ENCODE measurements at places on chromosomes 5 and 9. TPM values are rescaled to one million over a fixed set of nuclear protein-coding genes. Genes with fewer than 3 reads are reported as not detected.

GRCh38 chr9:79120941-79121340, 450.8 kb upstream of the TLE4 start:
- no peaks in the 10 kb centered on the region for H3K27me3 ChIP-seq
- no peak overlapping the region for H3K27ac ChIP-seq
- no peak overlapping the region for H3K4me3 ChIP-seq
- H3K4me1 ChIP-seq: no peaks in the 10 kb centered on the region
- no peak for DNase-seq
- H3K36me3 ChIP-seq: no peaks in the 10 kb centered on the region

- peaks cover 51% of the 10 kb centered on the region for H3K4me1 ChIP-seq
- no peak for DNase-seq
- H3K27ac ChIP-seq: peak overlapping the region; percentile 24
- no peaks in the 10 kb centered on the region for H3K27me3 ChIP-seq
- H3K36me3 ChIP-seq: peaks cover 18% of the 10 kb centered on the region
Observed at GRCh38 chr5:39019254-39019653, 54.9 kb downstream of the RICTOR start.

GRCh38 chr5:142356349-142356715, 31.5 kb upstream of the SPRY4 start:
- H3K36me3 ChIP-seq: no peaks in the 10 kb centered on the region
- peaks cover 8% of the 10 kb centered on the region for H3K27me3 ChIP-seq
- H3K4me1 ChIP-seq: peaks cover 10% of the 10 kb centered on the region
- peak overlapping the region; percentile 86 for H3K27ac ChIP-seq
- no peak for DNase-seq

- no peak for DNase-seq
- H3K36me3 ChIP-seq: no peaks in the 10 kb centered on the region
- no peaks in the 10 kb centered on the region for H3K27me3 ChIP-seq
Observed at GRCh38 chr9:123926941-123927340, 3.0 kb downstream of the DENND1A start.

GRCh38 chr9:135907006-135907430, 328 bp downstream of the CAMSAP1 start:
- peak overlapping the region; percentile 81 for H3K27ac ChIP-seq
- no peaks in the 10 kb centered on the region for H3K36me3 ChIP-seq
- H3K4me1 ChIP-seq: peaks cover 55% of the 10 kb centered on the region
- H3K4me3 ChIP-seq: peak overlapping the region; percentile 81
- no peaks in the 10 kb centered on the region for H3K27me3 ChIP-seq
- no peak for DNase-seq

GRCh38 chr5:139063664-139064054, 134.5 kb downstream of the SIL1 start:
- peaks cover 54% of the 10 kb centered on the region for H3K4me1 ChIP-seq
- DNase-seq: no peak
- no peaks in the 10 kb centered on the region for H3K27me3 ChIP-seq
- no peak overlapping the region for H3K4me3 ChIP-seq
- H3K27ac ChIP-seq: no peak overlapping the region
- H3K36me3 ChIP-seq: no peaks in the 10 kb centered on the region

- no peak overlapping the region for H3K27ac ChIP-seq
- no peaks in the 10 kb centered on the region for H3K27me3 ChIP-seq
- no peak overlapping the region for H3K4me3 ChIP-seq
- H3K36me3 ChIP-seq: no peaks in the 10 kb centered on the region
- no peak for DNase-seq
Observed at GRCh38 chr5:14983666-14984441, 112.3 kb upstream of the ANKH start.

DNA sequence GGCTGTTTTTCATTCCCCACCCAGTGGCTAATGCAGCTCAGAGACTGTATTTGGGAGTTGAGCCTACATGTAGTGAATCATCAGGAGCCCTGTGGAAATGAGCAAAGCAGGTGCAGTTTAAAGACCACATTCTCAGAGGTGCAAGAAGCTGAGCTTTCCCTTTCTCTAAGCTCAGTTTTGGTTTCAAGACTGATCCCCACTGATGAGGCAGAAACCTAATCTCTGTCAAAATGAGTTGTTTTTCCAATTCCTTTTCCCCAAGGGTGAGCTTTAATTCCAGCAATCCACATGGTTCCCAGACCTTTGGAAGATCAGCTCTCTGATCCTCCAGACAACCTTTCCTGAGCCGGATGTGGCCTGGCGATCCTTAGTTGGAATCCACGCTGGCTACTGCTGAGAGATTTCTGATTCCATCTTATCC, 420.5 kb downstream of the EBF1 start:
- no peak overlapping the region for H3K27ac ChIP-seq
- no peaks in the 10 kb centered on the region for H3K27me3 ChIP-seq
- DNase-seq: no peak
- no peaks in the 10 kb centered on the region for H3K4me1 ChIP-seq
- H3K4me3 ChIP-seq: no peak overlapping the region

DNA sequence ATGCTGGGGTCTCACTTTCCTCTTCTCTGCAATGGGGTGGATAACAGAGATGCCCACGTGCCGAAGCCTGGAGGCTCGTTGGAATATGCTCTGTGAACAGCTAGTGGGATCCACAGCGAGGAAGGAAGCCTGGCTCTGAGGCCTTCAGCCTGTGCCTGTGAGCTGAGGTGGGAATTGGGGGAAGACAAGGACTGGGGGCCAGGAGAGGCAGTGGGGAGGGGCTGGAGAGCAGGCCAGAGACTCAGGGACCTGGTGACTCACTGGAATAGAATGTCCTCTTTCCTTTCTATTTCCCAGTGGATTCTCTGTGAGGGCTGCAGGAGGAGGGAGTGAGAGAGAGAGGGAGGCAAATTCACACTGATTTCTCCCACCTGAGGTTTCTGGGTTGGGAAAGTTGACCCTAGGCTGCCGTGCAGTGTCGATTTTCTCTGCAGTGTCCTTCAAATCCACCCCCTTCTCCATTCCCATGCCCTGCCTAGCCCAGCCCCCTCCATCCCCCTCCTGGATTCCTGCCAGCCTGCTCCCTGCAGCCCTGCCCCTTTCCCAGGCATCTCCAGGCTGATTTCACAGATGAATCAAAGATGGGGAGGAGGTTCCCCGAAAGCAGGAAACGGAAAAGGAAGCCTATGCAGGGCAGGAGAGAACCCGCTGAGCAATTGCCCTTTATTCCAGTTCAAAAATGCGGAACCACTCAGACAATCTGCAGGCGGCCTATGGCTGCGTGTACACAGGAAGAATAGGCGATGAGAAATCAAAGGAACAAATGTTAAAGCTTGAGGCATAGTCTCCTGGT, 1.4 kb upstream of the SPAAR start:
- H3K27ac ChIP-seq: peak overlapping the region; percentile 80
- no peaks in the 10 kb centered on the region for H3K36me3 ChIP-seq
- peak; percentile 87 for DNase-seq
- H3K4me3 ChIP-seq: peak overlapping the region; percentile 44

- no peak overlapping the region for H3K27ac ChIP-seq
- no peak for DNase-seq
- H3K36me3 ChIP-seq: no peaks in the 10 kb centered on the region
- H3K27me3 ChIP-seq: no peaks in the 10 kb centered on the region
- no peaks in the 10 kb centered on the region for H3K4me1 ChIP-seq
Observed at GRCh38 chr5:66840511-66841013, 244.4 kb downstream of the MAST4 start.

DNA sequence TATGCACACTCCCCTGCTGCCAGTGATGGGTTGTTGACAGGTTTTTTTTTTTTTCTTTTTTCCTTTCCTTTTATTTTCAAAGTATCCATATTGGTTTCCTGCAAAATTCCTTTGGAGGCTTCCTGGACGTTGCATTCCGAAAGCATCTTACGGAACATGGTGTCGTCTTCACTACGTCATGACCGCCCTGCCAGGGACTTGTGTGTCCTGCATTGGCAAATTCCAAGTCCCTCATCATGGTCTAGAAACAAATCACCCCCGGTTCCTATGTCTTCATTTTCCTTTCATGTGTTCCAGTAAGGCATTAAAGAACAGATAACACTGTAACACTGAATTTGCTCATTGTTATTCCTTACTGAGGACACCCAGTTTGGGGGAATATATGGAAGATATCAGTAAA, 35.0 kb upstream of the ADAMTSL1 start:
- peak overlapping the region; percentile 60 for H3K4me3 ChIP-seq
- H3K36me3 ChIP-seq: no peaks in the 10 kb centered on the region
- H3K27ac ChIP-seq: no peak overlapping the region
- H3K27me3 ChIP-seq: peaks cover 1% of the 10 kb centered on the region
- H3K4me1 ChIP-seq: no peaks in the 10 kb centered on the region
- no peak for DNase-seq

- DNase-seq: no peak
- H3K4me1 ChIP-seq: peaks cover 11% of the 10 kb centered on the region
- no peak overlapping the region for H3K4me3 ChIP-seq
- no peak overlapping the region for H3K27ac ChIP-seq
- peaks cover 7% of the 10 kb centered on the region for H3K36me3 ChIP-seq
- no peaks in the 10 kb centered on the region for H3K27me3 ChIP-seq
Observed at GRCh38 chr9:123174887-123175518, 93.4 kb downstream of the STRBP start.

Gene PFN3
- total RNA-seq: not detected

Gene ANKRD34B
- total RNA-seq: not detected

Gene GFI1B
- total RNA-seq: not detected

Measured in psoas muscle (tissue), 8 donors.